ENCODE measurements at places on chromosomes 12 and 14. TPM values are rescaled to one million over a fixed set of nuclear protein-coding genes. Genes with fewer than 3 reads are reported as not detected.

DNA sequence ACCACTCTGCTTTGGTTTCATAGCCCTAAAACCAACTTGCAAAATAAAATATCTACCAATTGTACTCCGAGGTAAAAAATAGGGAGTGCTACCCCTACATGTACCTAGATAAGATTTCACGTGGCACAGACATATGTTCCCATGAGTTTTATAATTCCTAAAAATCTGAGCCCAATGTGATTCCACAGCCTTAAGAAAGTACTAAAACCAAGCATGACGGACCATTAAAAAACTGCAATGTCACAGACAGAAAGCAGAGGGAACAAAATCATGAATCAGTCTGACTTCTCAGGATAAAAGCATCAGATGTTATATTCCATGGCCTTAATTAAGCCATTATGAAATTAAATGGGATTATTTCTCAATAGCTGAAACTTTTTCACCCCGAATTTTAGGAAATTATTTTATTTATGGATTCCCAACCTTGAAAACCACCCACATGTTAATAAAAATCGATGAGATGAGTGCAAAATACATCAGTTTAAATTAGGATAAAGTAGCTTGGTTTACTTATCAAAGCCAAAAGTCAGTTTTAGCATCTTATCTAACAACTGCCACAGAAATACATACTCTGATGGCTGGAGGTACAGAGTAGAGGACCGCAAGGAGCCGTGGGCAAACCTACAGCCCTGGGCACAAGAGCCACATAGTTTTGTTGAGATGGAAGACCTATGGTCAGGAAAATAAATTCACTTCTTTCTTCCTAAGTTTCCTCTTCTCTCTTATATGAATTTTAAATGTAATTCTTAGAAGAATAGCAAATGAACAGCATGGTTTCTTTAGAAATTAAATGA is 4.5 kb downstream of the ITPR2 start:
- DNase-seq, result no peak

DNA sequence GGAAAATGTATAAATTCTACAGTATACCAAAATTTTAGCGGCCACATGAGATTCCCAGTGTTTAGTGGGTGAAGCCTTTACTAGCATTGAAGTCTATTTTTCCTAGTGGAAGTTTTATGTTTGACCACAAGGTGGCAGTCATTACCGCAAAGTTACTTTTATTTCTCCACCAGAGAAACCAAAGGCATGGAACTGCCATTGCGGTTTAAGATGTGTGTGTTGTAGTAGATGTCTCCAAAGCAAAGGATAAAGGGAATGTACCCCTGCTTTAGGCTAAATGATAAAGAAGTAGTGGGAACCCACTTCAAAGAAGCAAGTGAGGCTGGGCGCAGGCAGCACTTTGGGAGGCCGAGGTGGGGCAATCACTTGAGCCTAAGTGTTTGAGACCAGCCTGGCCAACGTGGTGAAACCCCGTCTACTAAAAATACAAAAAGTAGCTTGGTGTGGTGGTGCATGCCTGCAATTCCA is 140.5 kb downstream of the PRKCH start:
- peak; percentile 51 for DNase-seq

DNA sequence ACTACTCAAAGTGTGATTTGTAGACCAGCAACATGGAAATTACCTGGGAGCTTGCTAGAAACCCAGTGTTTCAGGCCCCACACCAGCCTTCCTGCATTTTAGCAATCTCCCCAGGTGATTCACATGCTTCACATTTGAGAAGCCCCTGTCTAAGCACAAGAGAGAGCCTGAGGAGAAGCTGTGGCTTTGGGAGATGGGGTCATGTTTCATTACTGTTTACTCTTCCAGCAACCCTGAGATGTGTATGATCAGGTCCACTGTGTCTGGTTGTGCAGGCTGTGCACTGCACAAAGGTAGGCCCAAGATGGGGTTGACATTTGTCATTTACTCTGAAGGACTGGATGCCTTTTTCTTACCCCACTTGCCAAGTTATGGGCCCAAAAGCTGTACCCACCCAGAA is 190.1 kb downstream of the SLC41A2 start:
- DNase-seq, result no peak

DNA sequence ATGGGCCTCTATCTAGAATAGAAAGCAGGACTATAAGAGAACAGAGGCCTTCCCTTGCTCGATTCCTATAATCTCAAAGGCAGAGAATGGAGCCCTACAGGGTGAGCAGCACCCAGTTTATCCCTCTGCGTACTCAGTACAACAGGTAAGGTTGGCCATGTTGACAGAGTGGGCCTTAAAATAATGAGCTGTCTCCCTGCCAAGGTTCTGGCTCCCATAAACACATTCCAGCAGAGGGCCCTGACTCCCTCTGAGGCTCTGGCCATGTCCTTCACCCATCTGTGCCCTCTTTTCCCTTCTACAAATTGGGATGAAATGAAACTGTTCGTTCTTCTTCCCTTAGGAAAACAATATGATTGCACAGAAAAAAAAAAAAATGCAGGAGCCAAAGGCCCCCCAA is 16.9 kb upstream of the PNMA1 start:
- no peak for DNase-seq

GRCh38 chr14:96737881-96738280 is 59.3 kb upstream of the VRK1 start:
- peak; percentile 14 for DNase-seq

DNA sequence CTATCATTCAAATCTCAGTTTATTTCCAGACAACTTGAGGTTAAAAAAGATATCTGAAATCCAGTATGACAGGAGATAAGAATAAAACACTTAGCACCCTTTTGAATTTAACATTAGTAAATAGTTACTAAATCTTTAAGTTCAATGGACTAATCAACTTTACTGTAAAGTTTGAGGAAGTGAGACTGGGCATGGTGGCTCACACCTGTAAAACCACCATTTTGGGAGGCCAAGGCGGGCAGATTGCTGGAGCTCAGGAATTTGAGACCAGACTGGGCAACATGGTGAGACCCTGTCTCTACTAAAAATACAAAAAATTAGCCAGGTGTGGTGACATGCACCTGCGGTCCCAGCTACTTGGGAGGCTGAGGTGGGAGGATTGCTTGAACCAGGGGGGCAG is 40.3 kb upstream of the CERS5 start:
- DNase-seq, result no peak

DNA sequence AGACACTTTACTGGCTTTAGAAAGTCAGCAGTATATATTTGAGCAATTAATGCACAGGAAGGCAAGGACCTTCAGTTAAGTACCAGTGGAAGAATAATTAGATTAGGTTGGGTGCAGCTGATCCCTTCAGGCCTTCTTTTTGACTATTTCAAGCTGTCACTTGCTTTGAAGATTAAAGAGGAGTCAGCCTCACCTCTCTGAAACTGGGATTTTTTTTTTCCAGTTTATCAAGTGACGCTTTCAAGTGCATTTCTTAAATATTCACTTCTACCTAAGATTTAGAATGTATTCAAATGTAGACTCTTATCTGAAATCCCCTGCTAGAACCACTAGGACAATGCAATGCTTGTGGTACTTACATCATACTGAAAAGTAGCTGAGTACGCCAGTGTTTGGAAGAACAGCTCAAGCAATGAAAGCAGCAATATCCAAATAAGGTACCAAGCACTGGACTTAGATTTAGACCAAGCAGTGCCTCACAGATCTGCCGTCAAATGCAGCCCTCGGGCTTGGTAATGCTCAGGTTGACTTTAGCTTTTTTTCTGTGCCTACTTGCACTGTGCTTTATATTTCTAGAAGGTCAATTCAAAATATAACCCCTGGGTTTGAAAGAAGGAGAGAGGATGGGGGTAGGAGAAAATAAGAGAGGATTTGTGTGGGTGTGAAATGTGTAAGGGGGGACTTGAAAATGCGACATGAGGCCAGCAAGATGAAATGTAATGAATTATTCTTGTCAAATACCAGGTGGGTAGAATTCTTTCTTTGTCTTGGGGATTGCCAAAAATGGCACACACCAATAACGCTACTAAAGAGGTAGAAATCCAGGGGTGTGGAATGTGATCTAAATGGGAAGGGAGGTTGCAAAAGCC is 3.7 kb upstream of the FERMT2 start:
- no peak for DNase-seq

DNA sequence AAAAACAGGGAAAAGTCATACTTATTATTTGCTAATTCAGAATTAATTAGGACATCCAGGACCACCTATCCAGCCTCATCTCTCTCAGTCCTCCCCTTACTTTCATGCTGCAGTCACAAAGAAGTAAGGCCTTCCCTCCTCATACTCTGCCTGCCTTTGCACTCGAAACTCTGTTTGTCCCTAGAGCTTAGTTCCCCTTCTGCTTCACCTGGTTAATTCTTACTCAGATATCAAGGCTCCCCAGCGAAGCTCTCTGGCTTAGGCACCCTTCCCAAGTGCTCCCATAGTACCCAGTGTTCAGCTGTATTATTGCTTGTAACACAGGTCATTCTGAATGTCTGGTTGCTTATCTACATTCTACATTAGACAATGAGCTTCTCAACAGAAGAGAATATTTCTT is 81.3 kb downstream of the ERGIC2 start:
- no peak for DNase-seq

DNA sequence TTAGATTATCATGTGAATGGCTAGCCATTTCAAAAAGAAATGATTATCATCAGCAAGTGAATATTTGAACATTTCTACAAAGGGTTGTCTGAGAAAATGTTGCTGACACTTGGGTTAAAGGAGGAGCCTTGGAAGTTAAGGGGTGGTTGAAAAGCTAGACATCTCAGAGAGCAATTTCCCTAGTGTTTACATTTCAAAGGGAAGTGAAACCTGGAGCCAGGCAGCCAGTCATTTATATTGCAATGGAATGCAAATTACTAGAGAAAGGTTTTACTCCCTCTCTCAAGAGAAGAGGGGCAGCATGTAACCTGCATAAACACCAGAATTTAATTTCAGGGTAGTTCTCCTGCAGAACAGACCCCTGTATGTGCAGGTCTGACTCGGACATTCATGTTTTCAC is 279.0 kb downstream of the SLC16A7 start:
- no peak for DNase-seq

DNA sequence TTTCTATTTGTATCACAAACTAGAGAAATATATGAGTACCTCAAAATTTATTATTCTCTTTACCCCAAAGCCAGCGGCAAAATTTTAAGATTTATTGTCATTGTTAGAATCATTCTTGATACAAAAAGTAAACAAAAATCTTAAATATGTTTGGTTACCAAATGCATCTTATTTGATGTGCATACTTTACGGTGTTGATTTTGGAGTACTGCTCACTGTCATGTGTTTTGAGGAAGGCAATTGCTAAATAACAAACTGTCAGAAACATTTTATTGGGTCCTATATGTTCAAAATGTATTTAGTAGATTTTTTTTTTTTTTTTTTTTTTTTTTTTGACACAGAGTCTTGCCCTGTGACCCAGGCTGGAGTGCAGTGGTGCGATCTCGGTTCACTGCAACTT is 124.9 kb downstream of the PTPRR start:
- no peak for DNase-seq

DNA sequence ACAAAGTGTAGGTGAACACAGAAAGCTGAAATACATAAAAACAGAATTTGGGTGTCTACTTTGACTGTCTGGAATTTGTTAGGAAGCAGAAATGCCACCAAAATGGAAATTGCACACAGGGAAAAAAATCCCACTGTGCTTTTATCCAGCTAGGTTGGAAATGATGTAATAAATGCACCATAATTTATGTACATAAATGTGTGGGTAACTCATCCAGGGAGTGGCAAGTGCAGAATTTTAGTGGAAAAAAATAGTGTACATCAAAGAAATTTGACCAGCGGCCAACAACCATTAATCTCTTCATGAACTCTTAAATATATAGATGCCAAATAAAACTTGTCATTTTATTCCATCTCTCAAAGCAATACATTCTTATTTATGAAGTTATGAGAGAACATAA is 105.6 kb downstream of the LLPH start:
- DNase-seq, result no peak

GRCh38 chr14:63448841-63449240 is 94.3 kb downstream of the PPP2R5E start:
- no peak for DNase-seq

GRCh38 chr14:63759456-63759855 is 31.6 kb upstream of the SGPP1 start:
- DNase-seq, result peak; percentile 17

The SLC17A8 gene
- not detected for total RNA-seq

DNA sequence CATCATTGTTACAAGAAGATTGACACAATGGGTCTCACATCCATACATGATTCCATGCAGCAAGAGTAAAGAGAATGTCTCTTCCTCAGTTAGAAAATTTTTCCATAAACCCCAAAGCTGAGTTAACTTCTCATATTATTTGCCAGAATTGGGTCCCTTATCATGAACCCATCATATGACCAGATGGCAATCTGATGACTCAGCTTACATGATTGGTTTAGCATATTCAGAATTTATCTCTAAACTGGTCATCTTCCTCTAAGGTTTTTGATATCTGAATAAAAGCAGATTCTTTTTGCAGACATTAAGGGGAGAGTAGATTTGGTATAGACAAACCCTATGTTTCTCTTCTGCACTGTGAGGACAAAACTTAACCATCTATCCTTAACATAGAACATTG is 174.9 kb downstream of the PIK3C2G start:
- no peak for DNase-seq

DNA sequence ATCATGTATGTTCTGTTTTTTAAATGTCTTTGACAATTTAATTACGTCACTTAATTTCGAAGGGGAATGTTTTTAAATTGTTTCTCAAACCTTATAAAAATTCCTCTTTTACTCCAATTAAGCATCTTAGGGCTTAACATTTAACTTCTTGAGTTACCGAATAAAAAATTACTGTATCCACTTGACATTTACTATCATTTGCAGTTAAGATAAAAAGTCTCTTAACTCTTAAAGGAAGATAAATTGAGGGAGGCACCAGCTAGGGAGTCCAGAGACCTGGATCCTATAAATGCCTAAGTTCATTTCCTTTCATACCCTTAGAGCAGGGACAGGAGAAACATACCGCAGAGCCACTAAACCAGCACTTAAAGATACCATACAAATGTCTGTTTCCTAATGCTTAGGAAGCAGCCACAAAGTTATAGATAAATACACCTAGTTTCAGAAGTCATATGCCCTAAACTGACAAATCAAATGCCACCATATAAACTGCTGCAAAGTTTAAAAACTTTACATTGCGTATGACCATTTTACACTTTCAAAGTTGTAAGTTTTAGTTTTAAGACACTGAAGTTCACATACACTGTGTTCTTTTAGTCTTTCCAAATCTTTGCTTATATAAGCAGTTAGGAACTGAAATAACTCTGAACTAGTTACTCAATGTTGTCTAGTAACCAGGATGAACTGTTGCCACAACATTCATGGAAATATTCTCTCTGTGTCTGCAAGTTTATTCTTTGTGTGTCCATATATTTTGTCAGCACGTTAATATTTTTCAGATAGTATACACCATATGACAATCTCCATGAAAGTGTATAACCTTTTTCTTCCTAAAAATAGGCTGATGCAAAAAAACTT is 71.2 kb downstream of the GALNT4 start:
- no peak for DNase-seq

The HOXC11 gene
- not detected for total RNA-seq

GRCh38 chr12:32617534-32617933 is 61.6 kb upstream of the DNM1L start:
- DNase-seq, result no peak

The HOMEZ gene
- 13.7 TPM for total RNA-seq

Measured in activated CD4-positive, alpha-beta T cell treated with anti-CD3 and anti-CD28 coated beads for 36 hours (primary cell).